ENCODE measurements at places on chromosomes 3 and 15. TPM values are rescaled to one million over a fixed set of nuclear protein-coding genes. Genes with fewer than 3 reads are reported as not detected.

SKOR1 gene
- total RNA-seq, result 0.13 TPM

CEMIP gene
- 5.0 TPM for total RNA-seq

KBTBD13 gene
- total RNA-seq, result 0.13 TPM

TRIM69 gene
- 15.9 TPM for total RNA-seq

NUSAP1 gene
- total RNA-seq, result 40.2 TPM

PFN2 gene
- 128 TPM for total RNA-seq

PLSCR2 gene
- total RNA-seq, result not detected

PP2D1 gene
- total RNA-seq, result not detected

PSTPIP1 gene
- total RNA-seq, result 1.4 TPM

SLC7A14 gene
- under 0.01 TPM for total RNA-seq

MORC1 gene
- not detected for total RNA-seq

MYD88 gene
- total RNA-seq, result 39.7 TPM

LNP1 gene
- 2.7 TPM for total RNA-seq

RAD51 gene
- total RNA-seq, result 4.2 TPM

MYRIP gene
- not detected for total RNA-seq

SATB1 gene
- total RNA-seq, result 3.7 TPM

FANCD2OS gene
- not detected for total RNA-seq

PLA2G4E gene
- total RNA-seq, result not detected

CYP1A2 gene
- not detected for total RNA-seq

EPHA3 gene
- 0.78 TPM for total RNA-seq

AP3B2 gene
- total RNA-seq, result 0.26 TPM

WDR5B gene
- 7.2 TPM for total RNA-seq

NAALADL2 gene
- total RNA-seq, result 2.4 TPM

PBRM1 gene
- 30.9 TPM for total RNA-seq

GOLGA6B gene
- not detected for total RNA-seq

C2CD4A gene
- total RNA-seq, result not detected

IL17RC gene
- 34.1 TPM for total RNA-seq

PPP1R14D gene
- not detected for total RNA-seq

HRH1 gene
- 9.7 TPM for total RNA-seq

CPNE4 gene
- total RNA-seq, result 1.6 TPM

COL7A1 gene
- total RNA-seq, result 104 TPM

NMNAT3 gene
- total RNA-seq, result 0.32 TPM

ISL2 gene
- total RNA-seq, result 1.6 TPM

NKTR gene
- 34.3 TPM for total RNA-seq

SEMA5B gene
- not detected for total RNA-seq

ABHD2 gene
- total RNA-seq, result 47.3 TPM

CYP11A1 gene
- total RNA-seq, result not detected

ROPN1 gene
- not detected for total RNA-seq

IL20RB gene
- total RNA-seq, result 1.8 TPM

SCG5 gene
- total RNA-seq, result 24.4 TPM

GBE1 gene
- total RNA-seq, result 53.4 TPM

APPL1 gene
- total RNA-seq, result 29.0 TPM

XCR1 gene
- total RNA-seq, result not detected

CCR9 gene
- total RNA-seq, result not detected

GP9 gene
- total RNA-seq, result not detected

CSPG4 gene
- 17.1 TPM for total RNA-seq

RPN1 gene
- 259 TPM for total RNA-seq

GOLGA8K gene
- not detected for total RNA-seq

RASGRF1 gene
- total RNA-seq, result not detected

CFAP92 gene
- total RNA-seq, result 0.40 TPM

CAPN3 gene
- 2.2 TPM for total RNA-seq

All from epithelial cell of alveolus of lung (primary cell).